Stimulated activated CD8-positive, alpha-beta memory T cell treated with anti-CD3 and anti-CD28 coated beads, Interleukin-4, amount 100 ng/mL, for 1 hour (primary cell): ENCODE measurements at places on chromosomes 12 and 14.

GRCh38 chr12:13316587-13317246, 120.2 kb downstream of the EMP1 start:
- no peak for DNase-seq

GRCh38 chr14:22188318-22188717, 400.7 kb downstream of the DAD1 start:
- DNase-seq: no peak

GRCh38 chr12:532908-533565, 73.3 kb downstream of the B4GALNT3 start:
- DNase-seq: no peak

DNA sequence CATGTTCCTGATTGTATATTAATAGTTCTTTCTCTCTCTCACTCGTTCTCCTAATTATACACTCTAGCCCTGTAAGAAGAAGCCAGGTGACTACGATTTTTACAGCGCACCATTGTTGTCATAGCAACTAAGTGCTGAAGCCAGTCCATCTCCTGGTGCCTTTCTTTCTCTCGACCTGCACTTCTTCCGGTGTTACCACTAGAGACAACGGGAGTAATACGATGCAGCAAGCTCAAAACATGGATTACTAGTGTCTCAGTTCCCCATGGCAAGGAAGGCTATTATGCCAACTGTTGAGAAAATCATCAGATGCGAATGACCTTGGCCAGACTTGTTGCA, 40.8 kb upstream of the DCD start:
- DNase-seq: no peak

DNA sequence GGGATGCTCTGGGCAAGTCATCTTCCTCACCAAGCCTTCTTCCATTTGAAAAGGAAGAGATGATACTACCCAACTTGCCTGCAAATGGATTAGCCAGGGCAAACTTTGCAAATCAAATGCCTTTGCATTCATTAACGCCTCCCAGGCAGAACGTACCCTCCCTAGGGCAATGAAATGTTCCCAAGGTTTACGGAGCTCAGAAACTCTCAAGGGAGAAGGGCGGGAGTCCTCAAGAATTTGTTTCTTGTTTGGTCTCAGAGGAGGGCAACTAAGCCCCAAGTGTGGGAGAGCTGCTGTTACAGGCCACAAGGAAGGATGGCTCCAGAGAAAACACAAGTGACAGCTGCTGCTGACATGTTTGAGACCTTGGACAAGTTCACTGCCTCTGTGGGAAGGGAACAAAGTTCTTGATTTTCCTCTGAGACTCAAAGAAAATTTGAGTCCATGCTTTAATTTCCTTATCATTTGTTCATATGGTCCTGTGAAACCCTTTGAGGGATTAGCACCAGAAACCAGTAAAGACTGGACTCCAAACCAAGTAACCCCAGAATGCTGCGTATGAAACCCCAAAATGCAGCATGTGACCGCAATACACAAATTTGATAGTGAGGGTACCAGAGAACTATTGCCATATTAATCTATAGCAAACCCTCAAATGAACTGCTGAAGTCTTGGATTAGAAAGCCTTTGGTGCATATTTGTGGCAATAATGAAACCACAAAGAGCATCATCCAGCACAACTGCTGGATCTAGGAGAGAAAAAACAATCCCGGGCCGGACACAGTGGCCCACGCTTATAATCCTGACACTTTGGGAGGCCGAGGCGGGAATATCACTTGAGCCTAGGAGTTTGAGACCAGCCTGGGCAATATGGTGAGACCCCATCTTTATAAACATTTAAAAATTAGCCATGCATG, 22.9 kb downstream of the SPTB start:
- DNase-seq: no peak
